ENCODE measurements at places on chromosomes 3 and 15. TPM values are rescaled to one million over a fixed set of nuclear protein-coding genes. Genes with fewer than 3 reads are reported as not detected.
A peak's percentile ranks its signal among the peaks of the same experiment; 100 is the strongest.

Gene CX3CR1
- 2.0 TPM for polyA plus RNA-seq

DNA sequence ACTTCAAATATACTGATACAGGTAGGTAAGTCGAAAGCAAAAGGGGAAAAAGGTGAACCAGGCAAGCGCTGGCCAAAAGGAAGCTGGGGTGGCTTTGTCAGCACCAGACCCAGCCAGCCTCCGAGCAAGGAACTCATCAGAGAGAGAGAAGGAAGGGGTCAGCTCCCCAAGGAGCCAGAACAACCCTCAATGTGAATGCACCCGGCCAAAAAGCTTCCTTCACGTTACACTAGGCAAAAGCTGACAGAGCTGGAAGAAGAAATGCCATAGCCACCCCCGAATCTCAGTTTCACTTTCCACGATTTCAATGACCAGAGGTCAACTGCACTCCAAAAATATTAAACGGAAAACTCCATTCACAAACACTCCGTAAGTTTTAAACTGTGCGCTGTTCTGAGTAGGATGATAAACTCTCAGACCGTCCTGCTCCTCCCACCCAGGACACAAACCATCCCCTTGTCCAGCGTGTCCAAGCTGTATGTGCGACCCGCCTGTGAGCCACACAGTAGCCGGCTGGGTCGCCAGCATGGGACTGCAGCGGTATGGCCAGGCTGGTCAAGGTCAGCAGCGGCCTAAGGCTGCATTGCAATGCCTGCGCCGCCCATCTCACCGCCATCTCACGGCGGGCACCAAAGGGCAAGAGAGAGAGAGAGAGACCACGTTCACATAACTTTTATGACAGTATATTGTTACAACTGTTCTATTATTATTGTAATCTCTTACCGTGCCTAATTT, 29.7 kb downstream of the CYFIP1 start:
- DNase-seq: no peak
- H3K36me3 ChIP-seq: no peaks in the 10 kb centered on the region
- no peak overlapping the region for H3K4me3 ChIP-seq
- H3K27ac ChIP-seq: peak overlapping the region; percentile 78

GRCh38 chr15:48765022-48765421, 45.8 kb downstream of the CEP152 start:
- no peaks in the 10 kb centered on the region for H3K27me3 ChIP-seq
- no peak overlapping the region for H3K27ac ChIP-seq
- DNase-seq: no peak
- no peaks in the 10 kb centered on the region for H3K36me3 ChIP-seq
- H3K4me1 ChIP-seq: no peaks in the 10 kb centered on the region
- H3K4me3 ChIP-seq: no peak overlapping the region

- no peak overlapping the region for H3K27ac ChIP-seq
- no peaks in the 10 kb centered on the region for H3K4me1 ChIP-seq
- no peaks in the 10 kb centered on the region for H3K27me3 ChIP-seq
- no peak for DNase-seq
- no peak overlapping the region for H3K4me3 ChIP-seq
- no peaks in the 10 kb centered on the region for H3K36me3 ChIP-seq
These were observed 150.3 kb upstream of the STRIT1 start for GRCh38 chr3:155443815-155444214.

DNA sequence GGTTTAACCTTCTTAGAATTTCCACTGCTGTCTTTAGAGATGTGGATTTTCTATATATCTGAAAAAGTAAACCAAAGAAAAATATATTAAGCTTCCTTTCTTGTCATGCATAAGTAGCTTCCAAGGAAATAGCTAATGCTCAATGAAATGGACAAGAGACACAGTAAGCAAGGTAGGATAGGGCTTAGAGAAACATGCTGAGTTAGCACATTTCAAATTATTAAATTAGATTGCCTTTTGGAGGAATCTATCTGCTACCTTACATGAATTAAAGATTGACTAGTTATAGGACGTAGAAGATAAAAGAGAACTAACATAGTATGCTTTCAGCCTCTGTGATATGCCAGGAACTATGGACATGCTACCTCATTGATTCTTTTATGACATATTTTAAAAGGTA, 824.6 kb downstream of the TUSC7 start:
- no peak for DNase-seq
- peaks cover 14% of the 10 kb centered on the region for H3K4me1 ChIP-seq
- H3K27ac ChIP-seq: no peak overlapping the region
- H3K36me3 ChIP-seq: no peaks in the 10 kb centered on the region
- no peaks in the 10 kb centered on the region for H3K27me3 ChIP-seq

Measured in adrenal gland (tissue), 19 donors.